ENCODE measurements at places on chromosomes 3 and 15. TPM values are rescaled to one million over a fixed set of nuclear protein-coding genes. Genes with fewer than 3 reads are reported as not detected.
A peak's percentile ranks its signal among the peaks of the same experiment; 100 is the strongest.

SPRED1 gene
- 15.8 TPM for total RNA-seq

FAM240A gene
- total RNA-seq = not detected

CHRM5 gene
- total RNA-seq = not detected

GRCh38 chr3:160180581-160181216 is 44.5 kb upstream of the C3orf80 start:
- DNase-seq = peak; percentile 56

DNA sequence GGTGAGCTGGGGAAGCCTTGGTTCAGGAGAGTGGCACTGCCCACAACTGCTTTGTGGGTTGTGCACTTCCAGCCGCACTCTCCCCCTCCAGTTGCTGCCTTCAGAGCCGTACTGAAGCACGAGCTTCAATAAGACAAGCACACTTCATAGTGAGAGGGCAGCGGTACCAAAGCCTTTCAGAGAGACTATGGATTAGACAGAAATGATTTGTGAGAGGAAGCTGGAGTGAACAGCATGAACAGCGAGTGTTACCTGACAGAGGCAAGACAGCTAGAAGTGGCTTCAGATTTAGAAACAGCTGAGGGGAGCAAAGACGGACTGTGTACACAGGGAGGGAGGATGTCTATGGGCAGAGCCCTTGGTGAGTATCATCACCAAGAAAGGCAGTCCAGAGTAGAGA is 31.1 kb downstream of the HCLS1 start:
- DNase-seq = no peak
